Fibroblast of skin of abdomen (primary cell): ENCODE measurements at places on chromosomes 3 and 15.

- no peak for DNase-seq
Observed at GRCh38 chr3:184602372-184603150, 41.0 kb downstream of the EPHB3 start.

DNA sequence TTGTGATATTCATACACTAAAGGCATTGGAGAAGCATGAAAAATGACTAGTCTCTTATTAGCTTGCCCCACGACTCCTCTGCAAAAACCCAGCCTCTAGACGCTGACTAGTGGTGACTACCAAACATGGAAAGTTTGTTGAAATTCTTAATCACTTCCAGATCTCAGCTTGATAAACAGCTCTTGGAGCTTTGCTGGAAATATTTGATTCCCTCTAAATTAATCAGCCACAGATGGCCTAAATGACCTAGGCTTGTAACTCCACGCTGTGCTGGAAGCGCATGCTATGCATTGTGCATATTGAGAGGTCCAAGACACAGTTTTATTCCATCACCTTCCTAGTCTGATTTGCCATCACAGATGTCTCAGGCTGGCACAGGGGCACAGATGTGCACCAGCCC is 244.7 kb upstream of the ST8SIA2 start:
- DNase-seq = peak; percentile 90

GRCh38 chr15:49847423-49848281 is 226.8 kb downstream of the DTWD1 start:
- DNase-seq = peak; percentile 54

- no peak for DNase-seq
Observed at GRCh38 chr3:66803206-66803605, 194.9 kb upstream of the KBTBD8 start.

DNA sequence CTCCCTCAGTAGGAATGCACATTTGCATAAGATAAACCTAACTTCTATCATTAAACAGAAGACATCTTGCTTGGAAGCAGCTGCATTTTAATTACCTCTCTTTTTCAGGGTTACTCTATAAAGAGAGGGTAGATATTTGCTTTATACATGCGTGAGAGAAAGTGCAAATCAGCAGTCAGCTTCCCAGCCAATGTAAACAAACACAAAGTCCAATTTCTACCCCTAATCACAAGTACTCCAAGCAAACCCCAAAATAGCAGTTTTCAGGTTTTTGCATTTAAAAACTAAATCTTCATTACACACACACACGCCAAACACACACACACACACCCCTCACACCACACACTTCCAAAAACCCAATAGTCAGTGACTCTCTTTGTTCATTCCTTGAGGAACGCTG is 303.9 kb upstream of the ALCAM start:
- DNase-seq = no peak
